ENCODE measurements at places on chromosomes 5 and 9. TPM values are rescaled to one million over a fixed set of nuclear protein-coding genes. Genes with fewer than 3 reads are reported as not detected.
A peak's percentile ranks its signal among the peaks of the same experiment; 100 is the strongest.

The C9orf152 gene
- total RNA-seq: not detected

The LRRC14B gene
- total RNA-seq: not detected

The MORN5 gene
- total RNA-seq: not detected

The CTXN3 gene
- not detected for total RNA-seq

The CKMT2 gene
- not detected for total RNA-seq

The PLEKHG4B gene
- 21.7 TPM for total RNA-seq

The SEMA4D gene
- 33.5 TPM for total RNA-seq

The SLC2A6 gene
- 30.9 TPM for total RNA-seq

The SLC34A1 gene
- total RNA-seq: 0.16 TPM

The LCN9 gene
- total RNA-seq: 0.30 TPM

The NR2F1 gene
- total RNA-seq: 411 TPM

The MEIKIN gene
- not detected for total RNA-seq

The CATSPER3 gene
- 0.54 TPM for total RNA-seq

The AGXT2 gene
- total RNA-seq: not detected

The IFNK gene
- not detected for total RNA-seq

DNA sequence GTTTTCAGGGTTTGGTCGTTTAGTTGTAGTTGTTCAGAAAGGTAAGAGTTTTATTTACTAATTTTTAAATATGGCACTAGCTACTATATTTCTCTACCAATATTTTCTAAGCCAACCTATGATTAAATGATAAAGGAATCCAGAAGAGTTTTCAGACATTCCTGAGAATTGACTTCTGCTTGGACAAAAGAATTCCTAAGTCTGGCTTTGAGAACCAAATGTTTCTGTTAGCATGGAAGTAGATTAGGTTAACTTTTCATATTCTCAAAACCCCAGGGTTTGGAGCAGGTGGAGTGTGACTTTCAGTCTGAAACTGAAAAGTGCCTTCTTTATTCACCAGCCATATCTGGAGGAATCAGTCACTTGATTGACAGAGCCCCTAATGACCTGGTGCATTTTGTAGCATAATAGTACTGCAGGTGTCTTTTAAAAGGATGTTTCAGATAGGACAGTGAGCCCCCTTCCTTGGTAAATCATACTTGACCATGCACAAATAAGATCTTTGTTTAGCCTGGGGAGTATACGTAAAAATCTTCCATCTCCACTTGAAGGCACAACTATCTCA lies 457.0 kb upstream of the ZNF462 start:
- DNase-seq: no peak

GRCh38 chr5:3323144-3323543 lies 272.5 kb upstream of the IRX1 start:
- DNase-seq: no peak

DNA sequence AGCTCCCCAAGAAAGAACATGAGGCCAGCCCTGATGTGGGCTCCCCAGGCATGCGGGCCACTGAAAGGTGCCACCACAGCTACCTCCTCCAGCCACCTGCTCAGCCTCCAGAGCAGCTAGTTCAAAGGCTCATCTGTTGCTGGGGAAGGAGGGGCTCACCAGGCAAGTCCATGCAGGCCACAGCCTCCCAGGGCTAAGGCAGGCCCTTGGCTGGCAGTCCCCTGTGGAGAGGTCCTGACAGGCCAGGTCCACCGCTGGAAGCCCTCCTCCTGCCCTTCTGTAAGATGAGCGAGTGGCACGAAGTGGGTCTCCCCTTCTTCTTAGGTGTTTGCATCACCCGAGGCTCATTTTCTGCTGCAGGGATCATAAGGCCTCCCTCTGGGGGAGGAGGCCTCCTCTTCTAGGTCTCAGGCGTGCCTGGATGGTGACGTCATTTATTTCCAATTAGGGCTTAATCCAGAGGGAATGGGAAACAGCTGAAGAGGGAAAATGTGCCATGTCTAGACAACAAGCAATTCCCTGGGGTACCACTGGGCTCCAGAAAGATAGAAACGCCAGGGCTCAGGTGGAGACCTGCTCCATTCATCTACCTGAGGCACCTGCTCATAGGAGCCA lies 91.6 kb downstream of the CFAP90 start:
- no peak for DNase-seq

DNA sequence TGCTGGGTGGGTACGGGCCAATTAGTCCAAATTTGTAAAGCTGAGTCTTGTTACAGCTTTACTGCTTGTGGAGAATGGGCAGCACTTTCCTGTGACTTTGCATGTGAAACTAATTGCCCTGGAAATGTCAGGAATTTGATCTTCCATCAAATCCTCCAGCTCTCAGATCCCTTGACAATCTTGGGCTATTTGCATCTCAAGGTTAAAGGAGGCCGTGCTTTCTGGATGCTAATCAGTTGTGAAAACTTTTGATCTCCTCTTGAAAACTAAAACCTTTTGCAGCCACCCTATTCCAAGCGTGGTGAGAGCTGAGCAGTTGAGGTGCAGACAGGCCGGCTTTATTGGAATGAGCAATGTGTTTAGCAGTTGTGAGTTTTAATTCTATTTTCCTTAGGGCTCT lies 68.0 kb upstream of the CLINT1 start:
- no peak for DNase-seq

- DNase-seq: no peak
Measured at GRCh38 chr9:19464061-19464763, 55.4 kb downstream of the ACER2 start.

- no peak for DNase-seq
Measured at GRCh38 chr9:107674721-107675277, 185.2 kb upstream of the KLF4 start.

- no peak for DNase-seq
Measured at GRCh38 chr5:176524138-176524537, 13.1 kb downstream of the RNF44 start.

GRCh38 chr9:137243626-137244485 lies 2.8 kb downstream of the TUBB4B start:
- DNase-seq: no peak

- no peak for DNase-seq
Measured at GRCh38 chr5:122760236-122760635, 14.6 kb upstream of the SNX2 start.

DNA sequence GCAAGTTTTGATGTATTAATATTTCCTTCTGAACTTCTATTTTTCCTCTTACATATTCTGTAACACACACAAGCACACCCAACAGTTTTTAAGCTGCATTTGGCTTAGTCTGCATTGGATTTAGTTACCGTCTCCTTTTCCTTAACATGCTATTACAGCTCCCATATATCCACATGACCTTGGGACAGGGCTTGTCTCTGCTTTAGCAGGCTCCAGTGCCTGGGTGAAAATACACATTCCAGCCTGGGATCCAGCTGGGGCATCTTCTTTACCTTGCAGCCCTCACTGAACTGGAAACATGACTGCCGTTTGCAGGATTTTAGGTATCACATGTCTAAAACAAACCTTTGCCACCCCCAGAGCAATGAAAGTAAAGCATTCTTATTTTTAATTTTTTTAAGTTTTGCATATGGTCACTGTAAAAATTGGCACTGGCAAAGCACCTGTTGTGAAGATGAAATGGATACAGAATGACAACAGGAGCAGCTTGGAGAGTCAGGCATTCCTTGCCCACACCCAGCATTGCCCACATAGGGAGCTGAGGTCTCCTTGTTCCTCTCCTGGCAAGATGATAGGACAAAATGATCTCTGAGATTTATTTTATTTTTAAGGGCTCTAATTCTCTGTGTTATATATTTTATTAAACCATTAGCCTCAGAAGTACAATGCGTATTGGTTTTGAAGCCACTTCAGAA lies 4.0 kb downstream of the GADD45G start:
- DNase-seq: no peak

- DNase-seq: no peak
Measured at GRCh38 chr5:116900793-116901192, 326.2 kb upstream of the SEMA6A start.

DNA sequence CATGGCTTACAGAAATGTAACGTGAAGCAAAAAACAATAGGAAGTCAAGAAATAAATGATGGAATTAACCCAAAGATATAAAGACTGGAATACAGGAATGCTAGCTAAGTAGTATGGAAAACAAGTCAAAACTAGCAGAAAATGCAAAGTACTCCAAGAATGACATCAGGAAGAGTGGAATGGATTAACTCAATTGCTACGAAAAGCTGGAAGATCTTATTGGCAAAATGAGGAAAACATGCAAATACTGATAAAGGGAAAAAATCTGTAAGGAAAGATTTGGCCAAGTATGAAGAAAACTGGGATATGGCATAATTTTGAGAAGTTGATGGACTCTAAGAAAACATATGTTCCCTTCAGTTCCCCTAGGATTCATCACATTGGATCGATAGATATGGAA lies 324.5 kb upstream of the ZNF608 start:
- DNase-seq: no peak

DNA sequence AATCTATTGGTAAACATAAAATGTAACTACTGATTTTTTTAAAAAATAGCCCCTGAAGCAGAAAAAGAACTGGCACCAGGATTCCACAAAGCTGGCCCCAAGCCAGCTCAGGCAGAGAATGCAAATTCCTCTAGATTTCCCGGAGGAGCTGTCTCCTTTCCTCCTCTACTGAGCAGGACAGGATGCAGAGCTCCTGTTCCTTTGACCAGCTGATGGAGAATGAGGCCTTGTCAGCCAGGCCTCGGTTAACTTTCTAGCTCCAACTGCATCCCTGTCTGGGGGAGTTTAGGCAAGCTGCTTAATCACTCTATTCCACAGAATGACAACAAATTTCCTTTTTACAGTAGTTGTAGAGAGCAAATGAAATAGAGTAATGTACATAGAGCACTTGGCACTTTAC lies 155.5 kb downstream of the GNAQ start:
- DNase-seq: no peak

- no peak for DNase-seq
Measured at GRCh38 chr9:128116104-128117083, 11.1 kb downstream of the PTGES2 start.

GRCh38 chr9:126381195-126381594 lies 54.6 kb downstream of the MVB12B start:
- no peak for DNase-seq

- no peak for DNase-seq
Measured at GRCh38 chr5:81014348-81014747, 54.2 kb downstream of the RASGRF2 start.

GRCh38 chr9:110126986-110127864 lies 80.7 kb downstream of the C9orf152 start:
- DNase-seq: no peak

DNA sequence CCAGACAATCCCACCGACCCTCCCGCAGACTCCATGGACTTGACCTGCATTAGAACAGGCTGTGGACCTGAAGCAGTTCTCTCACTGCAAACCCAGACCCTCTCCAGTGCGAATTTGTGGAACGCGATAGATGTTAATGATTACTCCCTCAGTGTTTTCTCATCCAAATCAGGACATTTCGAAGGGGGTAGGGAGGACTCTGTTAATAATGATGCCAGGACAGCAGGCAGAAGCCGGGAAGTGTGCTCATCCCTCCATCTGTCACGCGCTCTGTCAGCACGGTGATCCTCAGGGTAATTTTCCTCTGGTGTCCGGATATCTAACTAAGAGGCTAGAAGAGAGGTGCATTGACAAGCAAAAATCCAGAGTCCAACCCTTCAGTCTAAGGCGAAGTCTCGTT lies 18.8 kb downstream of the RAPGEF1 start:
- no peak for DNase-seq

GRCh38 chr5:142736247-142736632 lies 33.9 kb upstream of the ARHGAP26 start:
- DNase-seq: no peak

DNA sequence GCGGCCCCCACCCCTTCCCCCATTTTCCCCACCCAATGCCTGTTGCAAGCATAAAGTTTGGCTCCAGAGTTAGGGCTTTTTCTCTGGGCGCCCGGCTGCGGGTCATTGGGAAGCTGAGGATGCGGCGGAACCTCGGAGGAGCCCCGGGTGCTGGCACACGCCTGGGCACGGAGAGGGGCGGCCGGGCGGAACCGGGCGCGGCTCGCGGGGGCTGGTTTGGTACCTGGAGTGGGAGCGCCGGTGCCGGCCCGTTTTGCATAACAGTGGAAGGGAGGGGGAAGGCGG lies 1.2 kb downstream of the PPARGC1B start:
- DNase-seq: peak; percentile 8

DNA sequence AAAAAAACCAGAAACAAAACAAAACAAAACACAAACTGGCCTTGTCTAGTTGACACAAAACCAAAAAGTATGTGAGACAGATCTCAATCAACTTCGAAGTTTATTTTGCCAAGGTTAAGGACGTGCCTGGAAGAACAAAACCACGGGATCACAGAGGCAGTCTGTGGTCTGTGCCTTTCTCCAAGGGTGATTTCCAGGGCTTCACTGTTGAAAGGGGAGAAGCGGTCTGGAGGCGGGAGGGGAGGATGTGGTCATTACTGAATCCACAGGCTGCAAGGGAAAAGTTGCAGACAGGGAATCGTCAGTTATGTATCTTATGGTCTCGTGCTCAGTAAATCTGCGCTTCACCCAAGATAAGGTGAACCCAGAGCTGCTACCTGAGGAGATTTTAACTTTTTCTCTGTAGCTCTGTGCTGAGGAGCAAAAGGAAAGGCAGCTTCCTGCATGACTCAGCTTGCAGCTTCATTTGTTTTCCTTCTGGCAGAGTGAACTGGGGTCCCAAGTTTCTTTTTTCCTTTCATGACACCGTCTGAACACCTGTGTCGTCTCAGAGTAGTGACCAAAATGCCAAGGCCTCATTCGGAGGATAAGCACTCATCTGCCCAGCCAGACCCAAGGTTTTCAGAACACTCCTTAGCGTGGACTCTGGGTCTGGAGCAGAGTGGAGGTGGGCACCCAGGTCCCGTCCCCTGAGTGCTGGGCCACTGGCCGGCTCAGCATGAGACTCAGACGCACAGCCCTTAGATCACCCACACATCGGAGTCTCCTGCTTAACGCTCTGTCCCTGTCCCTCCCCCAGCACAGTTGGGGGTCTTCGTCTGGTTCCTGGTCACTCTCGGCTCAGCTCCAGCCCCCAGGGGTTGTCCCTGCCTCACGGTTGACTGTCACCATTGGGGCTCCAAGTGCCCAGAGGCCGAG lies 25.9 kb downstream of the ROPN1L start:
- DNase-seq: no peak

DNA sequence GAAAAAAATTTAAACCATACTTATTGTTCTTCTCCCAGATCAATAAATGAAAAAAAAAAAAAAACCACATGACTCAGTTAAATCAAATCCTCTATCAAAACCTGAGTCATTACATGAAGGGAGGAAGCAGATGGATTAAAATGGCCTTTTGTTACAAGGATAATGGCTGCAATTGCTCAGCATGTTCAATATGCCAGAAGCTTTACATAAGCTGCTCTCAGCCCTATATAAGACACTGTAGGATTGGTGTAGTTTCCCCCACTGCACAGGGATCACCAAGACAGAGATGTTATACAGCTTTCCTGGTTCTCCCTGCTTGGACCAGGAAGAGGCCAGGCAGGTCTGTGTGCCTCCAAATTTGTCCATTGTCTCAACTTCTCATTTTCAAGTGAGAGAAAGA lies 101.6 kb upstream of the MAP1B start:
- no peak for DNase-seq

GRCh38 chr5:13700626-13701025 lies 243.9 kb downstream of the DNAH5 start:
- no peak for DNase-seq
